Stimulated activated CD4-positive, alpha-beta T cell treated with anti-CD3 and anti-CD28 coated beads, Interleukin-1b, Interleukin-23, amount 100 ng/mL, for 1 hour (primary cell): ENCODE measurements at places on chromosomes 16 and 17.

GRCh38 chr16:61770301-61770700, 265.9 kb downstream of the CDH8 start:
- no peak for DNase-seq

DNA sequence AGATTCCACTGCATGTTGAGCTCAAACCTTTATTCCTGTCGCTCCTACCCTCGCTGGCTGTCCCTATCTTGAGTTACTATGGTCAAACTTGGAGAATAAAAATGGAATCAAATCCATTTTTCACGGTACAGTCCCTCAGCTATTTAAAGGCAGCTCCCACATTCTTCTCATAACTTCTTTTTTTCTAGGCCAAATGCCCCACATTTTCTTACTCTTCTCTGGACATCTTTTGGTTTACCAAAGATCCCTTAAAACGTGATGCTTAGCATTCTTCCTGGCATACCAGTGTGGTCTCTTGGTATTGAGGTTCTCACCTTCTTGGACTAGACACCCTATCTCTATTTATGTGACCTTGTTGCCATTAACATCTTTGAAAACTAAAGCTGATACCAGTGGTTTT, 48.3 kb upstream of the MAF start:
- DNase-seq: no peak

- DNase-seq: no peak
Measured at GRCh38 chr17:2964370-2964769, 99.0 kb downstream of the OR1D5 start.

DNA sequence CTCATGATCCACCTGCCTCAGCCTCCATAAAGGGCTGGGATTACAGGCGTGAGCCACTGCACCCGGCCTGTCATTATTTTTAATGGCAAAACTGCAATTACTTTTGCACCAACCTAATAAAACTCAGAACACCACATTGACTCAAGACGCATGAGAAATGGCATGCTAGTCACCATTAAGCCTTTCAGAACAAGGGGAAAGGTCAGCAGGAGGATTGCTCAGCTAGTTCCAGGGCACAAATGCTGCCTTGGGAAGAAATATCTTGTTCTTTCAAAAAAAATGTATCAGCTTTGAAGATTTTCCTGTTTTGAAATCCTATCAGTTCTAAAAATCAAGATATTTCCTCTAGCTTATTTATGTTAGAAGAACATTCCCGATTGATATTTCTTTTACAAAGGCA, 32.4 kb upstream of the CDYL2 start:
- no peak for DNase-seq

- DNase-seq: no peak
Measured at GRCh38 chr17:78624324-78625151, 47.3 kb upstream of the DNAH17 start.

DNA sequence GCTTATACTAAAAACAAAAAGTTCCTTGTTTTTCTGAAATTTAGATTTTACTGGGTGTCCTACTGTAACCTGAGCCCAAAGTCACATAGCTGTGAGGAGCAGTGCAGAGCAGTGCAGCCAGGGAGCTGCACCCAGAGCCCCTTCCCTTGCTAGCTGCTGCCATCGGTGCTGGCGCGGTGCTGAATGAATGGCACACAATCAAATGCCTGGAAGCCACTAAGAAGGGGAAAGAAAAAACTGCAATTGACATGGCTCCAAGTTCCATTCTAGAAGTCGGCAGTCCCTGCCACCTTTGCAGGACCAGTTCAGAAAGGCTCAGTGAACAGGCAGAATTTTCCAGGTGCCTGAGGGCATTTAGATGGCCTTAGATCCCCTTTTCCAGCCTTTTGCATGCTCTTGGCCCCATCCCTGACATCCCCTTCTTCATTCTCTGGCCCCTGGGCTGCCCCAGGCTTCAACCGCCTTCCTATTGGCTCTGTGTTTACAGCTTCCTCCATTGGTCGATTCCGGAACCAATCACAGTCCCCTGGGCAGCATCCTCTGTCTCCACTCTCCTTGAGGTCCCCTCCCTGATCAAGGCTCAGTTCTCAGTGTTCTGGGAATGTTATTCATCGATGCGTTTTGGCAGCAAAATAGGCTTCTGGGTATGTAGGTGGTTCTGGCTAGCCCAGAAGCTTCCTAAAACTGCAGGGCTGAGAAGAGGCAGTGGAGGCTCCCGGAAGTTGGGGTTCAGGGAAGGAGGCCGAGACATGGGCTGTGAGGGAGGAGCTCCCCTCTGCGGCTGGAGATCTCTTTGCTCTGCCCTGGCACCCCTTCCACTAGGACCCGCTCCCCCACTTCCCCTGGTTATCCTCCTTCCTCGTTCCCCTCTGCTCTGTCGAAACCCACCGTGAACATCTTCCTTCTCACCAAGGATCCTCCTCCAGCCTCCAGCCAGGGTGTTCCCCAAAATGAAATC, 37.9 kb downstream of the ATP2C2 start:
- DNase-seq: no peak

DNA sequence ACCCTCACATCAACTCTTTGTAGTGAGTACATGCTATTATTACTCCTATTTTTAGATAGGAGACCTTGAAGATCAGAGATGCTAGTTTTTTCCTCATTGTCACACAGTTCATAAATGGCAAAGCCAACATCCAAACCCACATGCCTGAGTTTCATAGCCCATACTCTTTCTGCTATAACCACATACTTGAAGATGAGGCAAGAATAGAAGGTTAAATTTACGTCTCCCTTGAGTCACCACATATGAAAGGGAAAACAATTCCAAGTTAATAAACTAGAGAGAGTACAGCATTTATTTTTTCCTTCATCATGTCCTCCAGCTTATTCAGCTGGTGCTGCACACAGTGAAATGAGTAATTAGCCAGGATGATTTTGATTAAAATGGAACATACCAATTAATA, 23.7 kb downstream of the NUDT7 start:
- DNase-seq: no peak

- DNase-seq: no peak
Measured at GRCh38 chr17:34378664-34379101, 15.7 kb upstream of the CCL1 start.

DNA sequence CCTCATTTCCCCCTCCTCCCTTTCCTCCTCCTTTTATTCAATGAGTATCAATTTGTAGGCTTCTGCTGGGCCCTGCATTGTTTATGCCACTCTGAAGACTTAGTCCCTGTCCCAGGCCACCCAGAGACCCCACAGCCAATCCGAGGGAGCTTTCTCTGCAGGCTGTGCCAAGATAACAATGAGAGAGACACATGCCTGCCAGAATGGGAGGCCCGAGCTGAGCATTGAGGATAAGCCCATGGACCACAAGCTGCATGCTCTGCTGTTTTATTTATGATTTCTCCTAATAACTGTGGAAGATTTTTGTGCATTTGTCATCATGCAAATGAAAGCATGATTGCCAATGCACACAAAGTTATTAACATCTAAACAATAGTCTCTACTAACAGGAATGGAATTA, 3.0 kb downstream of the RCVRN start:
- no peak for DNase-seq

DNA sequence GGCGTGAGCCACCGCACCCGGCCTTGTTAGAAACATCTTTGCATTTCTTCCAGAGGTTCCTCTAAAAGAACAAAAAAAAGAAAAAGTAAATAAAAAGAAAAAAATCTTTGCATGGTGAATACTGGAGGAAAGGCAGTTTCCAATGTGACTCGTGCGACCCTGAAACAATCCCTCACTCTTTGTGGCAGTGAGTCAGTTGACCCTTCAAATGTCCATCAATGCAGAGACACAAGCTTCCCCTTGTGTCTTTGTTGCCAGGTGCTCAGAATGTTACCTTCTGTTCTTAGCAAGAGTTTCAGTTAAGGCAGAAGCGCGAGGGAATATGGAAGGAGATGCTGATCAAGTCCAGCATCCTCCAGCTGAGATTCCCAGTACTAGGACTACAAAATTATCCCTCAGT, 16.4 kb downstream of the CACNG4 start:
- DNase-seq: no peak

- DNase-seq: no peak
Measured at GRCh38 chr16:69860233-69861231, 90.6 kb upstream of the CLEC18A start.

- DNase-seq: no peak
Measured at GRCh38 chr17:36864827-36865430, 72.3 kb upstream of the LHX1 start.

- no peak for DNase-seq
Measured at GRCh38 chr16:69921127-69921526, 30.0 kb upstream of the CLEC18A start.

DNA sequence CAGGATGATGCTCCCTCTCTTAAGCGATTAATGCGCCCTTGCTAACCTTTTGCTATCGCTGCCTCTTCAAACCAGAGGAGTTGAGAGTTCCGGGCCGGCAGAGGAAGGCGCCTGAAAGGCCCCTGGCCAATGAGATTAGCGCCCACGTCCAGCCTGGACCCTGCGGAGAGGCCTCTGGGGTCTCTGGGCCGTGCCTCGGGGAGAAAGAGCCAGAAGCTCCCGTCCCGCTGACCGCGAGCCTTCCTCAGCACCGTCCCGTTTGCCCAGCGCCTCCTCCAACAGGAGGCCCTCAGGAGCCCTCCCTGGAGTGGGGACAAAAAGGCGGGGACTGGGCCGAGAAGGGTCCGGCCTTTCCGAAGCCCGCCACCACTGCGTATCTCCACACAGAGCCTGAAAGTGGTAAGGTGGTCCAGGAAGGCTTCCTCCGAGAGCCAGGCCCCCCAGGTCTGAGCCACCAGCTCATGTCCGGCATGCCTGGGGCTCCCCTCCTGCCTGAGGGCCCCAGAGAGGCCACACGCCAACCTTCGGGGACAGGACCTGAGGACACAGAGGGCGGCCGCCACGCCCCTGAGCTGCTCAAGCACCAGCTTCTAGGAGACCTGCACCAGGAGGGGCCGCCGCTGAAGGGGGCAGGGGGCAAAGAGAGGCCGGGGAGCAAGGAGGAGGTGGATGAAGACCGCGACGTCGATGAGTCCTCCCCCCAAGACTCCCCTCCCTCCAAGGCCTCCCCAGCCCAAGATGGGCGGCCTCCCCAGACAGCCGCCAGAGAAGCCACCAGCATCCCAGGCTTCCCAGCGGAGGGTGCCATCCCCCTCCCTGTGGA, 16.0 kb upstream of the STH start:
- DNase-seq: no peak

GRCh38 chr17:76150712-76151622, 9.9 kb upstream of the FOXJ1 start:
- no peak for DNase-seq

- DNase-seq: no peak
Measured at GRCh38 chr17:58702708-58703107, 10.3 kb downstream of the RAD51C start.

- no peak for DNase-seq
Measured at GRCh38 chr17:50863221-50863843, 2.8 kb downstream of the TOB1 start.

GRCh38 chr17:28371245-28372202, at the start of gene SARM1:
Gene SARM1 (plus strand): TSS chr17:28371694. CDS start chr17:28372033, 339 bp downstream.
- peak; percentile 48 for DNase-seq

DNA sequence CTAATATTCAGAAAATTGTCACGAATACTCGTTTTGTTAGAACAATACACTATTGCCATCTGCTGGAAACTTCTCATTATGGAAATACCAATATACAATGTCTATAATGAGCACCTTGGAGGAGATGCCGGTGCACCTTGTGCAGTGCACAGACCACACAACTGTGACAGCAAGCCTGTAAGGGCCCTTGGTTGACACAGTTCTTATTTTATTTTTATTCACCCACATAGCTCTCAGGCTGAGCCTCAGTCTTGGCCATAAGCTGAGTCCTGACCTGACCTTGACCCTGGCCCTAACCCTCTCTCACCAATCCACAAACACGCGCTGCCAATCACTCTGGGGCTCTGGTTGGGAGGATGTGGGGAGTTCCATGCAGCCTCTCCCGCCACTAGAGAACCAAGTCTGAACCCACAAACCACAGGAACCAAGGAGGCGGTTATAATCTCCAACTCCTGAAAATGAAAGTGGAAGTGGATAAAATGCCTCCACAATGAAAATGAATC, 7.6 kb downstream of the AIPL1 start:
- no peak for DNase-seq

DNA sequence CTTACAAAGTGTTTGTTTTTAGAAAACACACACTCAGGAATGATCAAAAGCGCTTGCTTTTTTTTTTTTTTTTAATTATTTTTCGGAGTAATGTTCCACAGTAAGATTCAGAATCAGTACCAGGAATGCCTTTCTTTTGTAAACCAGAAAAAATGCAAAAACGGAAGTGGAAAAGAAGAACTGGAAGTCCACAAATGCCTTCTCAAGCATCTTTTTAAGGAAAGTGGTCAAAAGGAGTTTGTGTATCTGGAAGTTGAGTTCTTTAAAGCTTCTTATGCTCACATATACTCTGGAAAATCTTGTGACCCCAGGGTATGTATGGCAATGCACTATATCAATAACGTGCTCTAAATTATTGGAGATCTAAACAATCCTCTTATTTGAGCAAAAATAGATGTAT, 126.0 kb downstream of the ABCA8 start:
- DNase-seq: no peak

DNA sequence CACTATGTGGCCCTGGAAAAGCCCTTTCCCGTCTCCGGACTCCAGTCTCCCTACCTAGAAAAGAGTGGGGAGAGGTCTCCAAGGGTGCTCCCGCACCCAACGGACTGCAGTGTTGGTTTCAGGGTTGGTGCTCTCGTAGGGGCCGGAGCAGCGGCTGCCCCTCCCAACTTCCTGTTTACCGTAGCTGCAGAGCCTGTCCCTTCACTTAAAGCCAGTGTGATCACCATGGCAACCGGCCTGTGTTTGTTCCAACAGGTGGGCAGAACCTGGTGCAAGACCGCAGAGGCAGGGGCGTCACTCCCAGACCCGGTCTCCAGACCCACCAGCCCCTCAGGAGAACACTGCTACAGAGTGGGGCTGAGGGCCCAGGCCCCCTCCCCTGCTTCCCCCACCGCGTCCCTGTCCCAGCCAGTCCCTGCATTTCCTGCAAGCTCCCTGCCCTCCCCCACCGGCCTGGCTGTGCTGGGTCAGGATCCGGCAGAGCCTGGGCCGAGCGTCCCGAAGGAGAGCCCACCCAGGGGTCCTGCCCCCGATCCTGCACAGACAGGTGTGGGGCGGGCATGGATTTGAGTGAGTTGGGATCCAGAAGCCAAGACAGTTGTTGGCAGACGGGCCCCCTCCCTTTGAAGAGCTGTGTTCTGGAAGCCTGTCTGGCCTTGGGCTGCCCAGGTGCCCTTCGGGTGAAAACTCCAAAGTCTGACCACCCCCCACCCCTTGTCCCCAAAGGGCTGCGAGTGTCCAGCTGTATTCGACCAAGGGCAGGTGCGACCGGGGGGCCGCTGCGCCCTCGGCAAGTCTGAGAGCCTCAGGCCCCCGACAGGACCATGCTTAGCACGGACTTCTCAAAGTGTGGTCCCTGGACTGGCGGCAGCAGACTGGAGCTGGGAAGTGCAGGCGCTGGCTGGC, 1.5 kb upstream of the BAIAP3 start:
- DNase-seq: no peak

GRCh38 chr16:11833951-11834695, 17.2 kb downstream of the RSL1D1 start:
- DNase-seq: no peak

- DNase-seq: no peak
Measured at GRCh38 chr17:67082107-67082506, 37.8 kb downstream of the CACNG1 start.
